ENCODE measurements at places on chromosomes 5 and 9.

DNA sequence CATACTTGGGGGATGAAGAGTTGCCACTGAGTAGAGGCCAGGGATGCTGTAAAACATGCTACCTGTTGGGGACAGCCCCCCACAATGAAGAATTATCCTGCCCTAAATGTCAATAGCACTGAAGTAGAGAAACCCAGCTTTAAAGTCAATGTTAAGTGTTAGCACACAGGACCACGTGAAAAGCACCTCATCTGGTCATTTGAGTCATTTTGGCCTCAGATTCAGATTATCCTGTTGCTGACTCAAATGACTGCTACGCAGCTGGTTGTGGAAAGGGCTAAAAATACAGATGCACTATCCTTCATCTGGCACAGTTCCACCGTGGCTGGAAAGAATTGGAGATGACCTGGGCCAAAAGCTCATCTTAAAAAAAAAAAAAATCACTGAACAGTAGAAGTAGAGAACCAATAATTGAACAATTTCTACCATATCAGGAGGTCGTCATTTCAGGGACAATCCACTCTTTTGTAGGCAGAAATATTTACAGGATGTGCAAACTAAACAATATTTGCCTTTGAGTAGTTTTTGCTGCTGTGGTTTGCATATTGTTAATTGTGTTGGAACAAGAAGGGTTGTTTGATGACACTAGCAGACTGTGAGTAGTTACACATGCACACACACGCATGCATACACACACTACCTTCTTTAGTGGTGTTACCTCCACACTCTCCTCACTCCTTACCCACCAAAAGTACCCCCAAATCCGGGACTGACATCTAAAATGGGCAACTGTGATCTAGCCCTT lies 195.3 kb upstream of the KLF9 start:
- DNase-seq: no peak

DNA sequence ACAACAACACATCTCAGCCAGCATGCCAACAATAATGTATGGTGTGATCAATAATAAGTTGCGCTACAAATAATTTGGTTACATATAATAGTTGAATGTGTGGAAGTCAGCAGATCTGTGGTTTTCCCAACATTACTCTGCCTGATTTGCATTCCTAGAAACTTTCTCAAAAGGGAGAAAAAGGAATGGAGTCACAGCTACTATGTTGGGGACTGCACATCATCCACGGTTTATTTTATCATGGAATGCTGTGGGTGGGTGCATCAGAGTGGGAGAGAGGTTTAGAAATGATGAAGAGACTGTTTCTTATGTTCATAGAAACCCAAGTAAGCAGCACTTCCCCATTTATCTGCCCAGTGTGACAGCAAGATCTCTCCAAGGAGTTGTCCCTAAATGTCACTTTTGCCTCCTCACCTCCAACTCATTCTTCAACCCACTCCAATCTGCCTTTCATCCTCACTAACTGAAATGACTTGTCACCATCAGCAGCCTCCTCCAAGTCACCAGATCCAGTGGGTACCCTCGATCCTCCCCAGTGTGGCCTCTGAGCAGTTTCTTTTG lies 2.8 kb upstream of the SPOCK1 start:
- no peak for DNase-seq

DNA sequence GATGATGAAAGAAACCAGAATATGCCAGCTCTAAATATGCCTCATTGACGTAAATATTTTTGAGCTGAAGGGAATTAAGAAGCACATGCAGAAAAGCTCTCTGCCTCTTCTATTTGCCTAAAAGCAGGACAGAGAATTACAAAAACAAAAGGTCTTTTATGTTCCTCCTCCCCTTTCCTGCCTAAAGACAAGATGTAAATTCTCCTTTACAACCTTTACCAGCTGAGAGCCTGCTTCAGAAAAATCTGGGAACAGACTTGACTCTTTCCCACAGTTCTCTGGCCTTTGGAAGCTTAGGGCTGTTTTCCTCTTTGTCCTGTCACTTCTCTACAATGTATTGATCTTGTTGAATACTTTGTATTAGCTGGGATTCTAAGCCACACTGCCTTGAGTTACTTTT lies 199.7 kb downstream of the TMC1 start:
- DNase-seq: no peak

GRCh38 chr5:157744051-157745011 lies 819 bp downstream of the LSM11 start:
- peak; percentile 56 for DNase-seq

DNA sequence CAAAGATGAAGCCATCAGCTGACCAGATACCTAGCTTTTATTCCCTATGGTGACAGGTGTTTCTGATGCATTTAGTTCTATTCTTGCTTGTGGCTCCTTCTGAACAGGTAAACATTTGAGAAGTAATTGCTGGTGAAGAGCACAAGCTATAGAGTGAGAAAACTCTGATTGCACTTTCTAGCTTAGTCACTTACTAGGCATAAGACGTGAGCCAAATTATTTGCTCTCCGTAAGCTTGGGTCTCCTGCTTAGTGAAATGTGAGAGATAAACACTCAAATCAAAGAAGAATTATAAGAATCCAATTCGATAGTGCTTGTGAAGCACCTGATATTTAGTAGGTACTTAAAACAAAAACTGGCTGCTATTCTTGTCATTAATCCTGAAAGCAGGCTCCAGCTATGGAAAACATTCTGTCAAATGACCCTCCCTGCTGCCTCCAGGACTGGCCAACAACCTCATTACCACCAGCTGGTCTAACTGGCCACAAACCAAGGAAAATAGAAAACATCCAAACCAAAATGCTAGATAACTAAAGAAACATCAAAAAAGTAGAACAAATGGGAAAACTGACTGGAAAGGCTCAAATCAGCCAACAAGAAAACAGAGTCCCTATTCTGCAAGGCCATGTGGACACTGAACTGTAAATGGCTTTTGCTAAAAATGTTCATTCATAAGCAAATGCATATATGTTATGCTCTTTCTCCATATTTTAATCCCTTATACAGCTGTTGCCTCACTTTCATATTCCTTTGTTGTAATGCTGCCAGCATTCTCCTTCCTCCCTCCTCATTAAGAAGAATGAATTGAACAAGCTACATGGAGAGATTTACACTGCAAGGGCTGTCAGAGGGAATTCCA lies 616.1 kb downstream of the DTWD2 start:
- no peak for DNase-seq

DNA sequence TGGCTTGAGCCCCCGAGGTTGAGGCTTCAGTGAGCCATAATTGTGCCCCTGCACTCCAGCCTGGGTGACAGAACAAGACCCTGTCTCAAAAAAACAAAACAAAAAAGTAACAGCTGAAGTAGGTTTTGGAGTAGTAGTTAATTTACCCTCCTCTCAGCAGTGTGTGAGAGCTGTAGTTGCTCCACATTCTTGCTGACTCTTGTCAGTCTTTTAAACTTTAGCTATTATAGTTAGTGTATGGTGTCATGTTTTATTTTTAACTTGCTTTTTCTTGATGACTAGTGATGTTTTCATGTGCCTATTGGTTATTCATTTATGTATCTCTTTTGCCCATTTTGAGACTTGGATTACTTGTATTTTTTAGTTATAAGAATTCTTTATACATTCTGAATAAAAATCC lies 52.9 kb upstream of the DHFR start:
- no peak for DNase-seq

DNA sequence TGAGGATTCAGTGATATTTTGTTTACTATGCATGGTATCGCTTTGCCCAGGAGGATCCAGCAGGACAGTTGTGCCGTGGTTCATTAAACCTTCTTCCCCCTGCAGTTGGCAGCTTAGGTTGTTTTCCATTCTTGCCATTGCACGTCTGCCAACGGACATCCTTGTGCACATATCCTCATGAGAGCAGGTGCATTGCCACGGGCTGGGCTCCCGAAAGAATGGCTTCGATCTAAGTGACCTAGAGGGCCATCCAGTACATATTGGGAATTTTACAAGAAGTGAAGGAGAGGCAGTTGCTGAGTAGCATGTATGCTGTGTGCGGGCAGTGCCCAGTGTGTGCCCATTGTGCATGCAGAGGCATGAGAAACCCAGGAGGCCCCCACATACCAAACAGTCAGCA lies 22.1 kb downstream of the HRH2 start:
- DNase-seq: no peak

GRCh38 chr9:17600962-17601593 lies 22.2 kb downstream of the SH3GL2 start:
- no peak for DNase-seq

DNA sequence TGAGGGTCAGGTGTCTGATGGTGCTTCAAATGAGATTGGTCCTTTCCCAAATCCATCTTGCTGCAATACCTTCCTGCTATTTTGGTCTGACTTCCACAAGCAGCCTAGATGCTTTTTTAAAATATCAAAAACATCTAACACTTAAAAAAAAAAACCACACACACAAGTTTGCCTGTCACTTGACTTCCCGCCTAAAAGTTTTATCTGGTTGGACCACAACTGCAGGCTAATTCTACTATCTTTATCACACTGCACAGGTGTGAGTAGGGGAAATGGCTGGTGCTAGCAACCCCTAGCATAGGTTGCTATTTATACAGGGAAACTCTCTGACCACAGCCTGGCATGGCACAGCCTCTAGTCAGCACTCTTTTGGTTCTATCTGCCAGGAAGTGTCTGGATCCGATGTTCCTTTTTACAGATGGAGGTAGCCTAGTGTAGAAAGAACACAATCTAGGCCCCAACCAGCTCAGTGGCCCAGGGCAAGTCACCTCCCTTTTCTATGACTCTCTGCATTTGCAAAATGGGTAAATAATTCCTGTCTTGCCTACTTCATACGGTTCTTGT lies at the start of gene HEMGN:
TSS of gene HEMGN (minus strand) at position 92 of the 564 bp plus-strand sequence. CDS start at position 56, 36 bp downstream.
- no peak for DNase-seq

- no peak for DNase-seq
Observed at GRCh38 chr5:149207831-149208230, 63.8 kb upstream of the AFAP1L1 start.

DNA sequence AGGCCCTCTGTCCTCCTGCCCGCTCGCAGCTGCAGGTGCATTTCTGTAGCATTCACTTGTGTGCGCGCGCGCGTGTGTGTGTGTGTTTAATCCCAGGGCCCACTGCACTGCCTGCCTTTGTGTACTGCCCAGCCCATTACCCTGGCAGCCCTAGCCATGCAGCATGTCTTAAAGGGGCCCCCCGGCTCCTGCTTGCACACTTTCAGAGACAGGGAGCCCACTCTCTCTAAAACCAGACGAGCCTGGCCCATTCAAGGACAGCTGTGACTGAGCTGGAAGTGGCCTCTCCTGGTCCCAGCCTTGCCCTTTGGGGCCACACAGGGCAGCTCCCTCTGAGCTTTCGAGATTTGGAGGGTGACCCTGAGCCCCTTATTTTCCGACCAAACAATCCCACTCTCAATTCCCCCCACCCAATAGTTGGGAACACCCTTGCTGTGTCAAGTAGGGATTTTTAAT lies 98.9 kb downstream of the DAB2IP start:
- DNase-seq: no peak

DNA sequence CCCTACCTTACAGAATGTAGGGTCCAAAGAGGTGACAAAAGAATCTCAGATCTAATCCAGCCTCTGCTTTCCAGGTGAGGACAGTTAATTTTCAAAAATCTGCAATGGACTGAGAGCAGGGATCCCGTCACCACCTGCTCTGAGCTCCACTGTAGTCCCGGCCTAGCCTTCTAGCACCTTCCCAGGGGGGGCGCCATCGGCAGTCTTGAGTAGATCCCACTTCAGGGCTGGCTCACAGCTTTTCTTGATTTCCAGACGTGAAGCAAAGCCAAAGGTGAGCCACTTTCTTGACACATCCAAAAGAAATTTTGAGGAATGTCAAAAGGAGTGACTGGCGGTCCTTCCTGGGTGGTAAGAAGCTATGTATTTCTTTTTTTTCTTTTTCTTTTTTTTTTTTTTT lies 114.1 kb downstream of the SYK start:
- DNase-seq: no peak

- DNase-seq: no peak
Observed at GRCh38 chr5:136174021-136174659, 18.8 kb downstream of the SMIM32 start.

- no peak for DNase-seq
Observed at GRCh38 chr5:38245307-38245706, 13.1 kb upstream of the EGFLAM start.

- no peak for DNase-seq
Observed at GRCh38 chr5:150438873-150439546, 10.5 kb downstream of the RPS14 start.

GRCh38 chr9:26171691-26172090 lies 493.4 kb upstream of the TUSC1 start:
- no peak for DNase-seq

DNA sequence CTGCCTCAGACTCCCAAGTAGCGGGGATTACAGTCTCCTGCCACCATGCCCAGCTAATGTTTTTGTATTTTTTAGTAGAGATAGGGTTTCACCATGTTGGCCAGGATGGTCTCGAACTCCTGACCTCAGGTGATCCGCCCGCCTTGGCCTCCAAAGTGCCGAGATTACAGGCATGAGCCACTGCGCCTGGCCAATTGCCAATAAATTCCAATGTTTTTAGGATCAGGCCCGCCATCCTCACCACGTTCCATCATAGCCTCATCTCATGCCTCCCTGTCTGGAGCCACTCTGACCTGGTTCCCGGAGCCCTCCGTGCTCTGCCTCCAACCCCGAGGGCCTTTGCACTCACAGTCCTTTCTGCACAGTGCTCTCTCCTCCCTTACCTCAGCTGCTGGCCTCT lies 71.5 kb upstream of the RAPGEF1 start:
- DNase-seq: no peak

DNA sequence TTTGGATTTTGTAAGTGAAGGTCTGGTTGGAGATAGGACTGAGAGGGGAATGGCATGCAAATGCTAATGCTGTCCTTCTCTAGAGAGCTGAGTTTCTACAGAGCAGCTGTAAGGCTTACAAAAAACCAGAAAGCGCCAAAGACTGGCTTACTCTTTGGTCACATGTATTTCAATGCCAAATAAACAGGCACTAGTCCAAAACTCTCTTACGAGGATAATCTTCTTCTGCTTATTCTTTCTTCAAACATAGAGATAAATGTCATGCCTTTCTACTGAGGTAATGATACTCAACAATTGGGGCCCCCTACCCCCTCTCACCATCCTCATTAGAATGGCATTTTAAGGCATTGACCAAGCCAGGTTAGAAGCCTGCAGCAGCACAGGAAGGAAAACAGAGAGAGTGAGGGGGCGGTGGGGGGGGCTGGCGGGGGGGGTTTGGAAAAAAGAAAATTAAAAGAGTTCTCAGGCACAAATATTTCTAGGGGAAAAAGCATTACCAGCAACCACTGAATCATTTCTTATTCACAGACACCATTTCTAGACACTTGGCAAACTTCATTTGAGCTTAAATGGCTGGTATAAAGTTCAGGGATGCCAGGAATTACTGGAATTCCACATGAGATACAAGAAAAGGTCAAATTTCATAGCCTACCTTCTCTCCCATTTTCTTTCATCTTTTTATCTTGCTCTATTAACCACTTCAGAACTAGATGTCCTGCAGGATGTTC lies 34.0 kb downstream of the PUM3 start:
- no peak for DNase-seq

- DNase-seq: no peak
Observed at GRCh38 chr9:124345751-124346281, 69.4 kb downstream of the PSMB7 start.
